ENCODE measurements at places on chromosomes 12 and 14.

GRCh38 chr12:30967026-30967425 is 40.5 kb downstream of the TSPAN11 start:
- no peak for DNase-seq

GRCh38 chr12:111386885-111387284 is 18.0 kb upstream of the PHETA1 start:
- DNase-seq = no peak

GRCh38 chr14:92380131-92380530 is 57.2 kb downstream of the SLC24A4 start:
- DNase-seq = no peak

GRCh38 chr12:31876568-31877424 is 82.4 kb upstream of the RESF1 start:
- DNase-seq = no peak

DNA sequence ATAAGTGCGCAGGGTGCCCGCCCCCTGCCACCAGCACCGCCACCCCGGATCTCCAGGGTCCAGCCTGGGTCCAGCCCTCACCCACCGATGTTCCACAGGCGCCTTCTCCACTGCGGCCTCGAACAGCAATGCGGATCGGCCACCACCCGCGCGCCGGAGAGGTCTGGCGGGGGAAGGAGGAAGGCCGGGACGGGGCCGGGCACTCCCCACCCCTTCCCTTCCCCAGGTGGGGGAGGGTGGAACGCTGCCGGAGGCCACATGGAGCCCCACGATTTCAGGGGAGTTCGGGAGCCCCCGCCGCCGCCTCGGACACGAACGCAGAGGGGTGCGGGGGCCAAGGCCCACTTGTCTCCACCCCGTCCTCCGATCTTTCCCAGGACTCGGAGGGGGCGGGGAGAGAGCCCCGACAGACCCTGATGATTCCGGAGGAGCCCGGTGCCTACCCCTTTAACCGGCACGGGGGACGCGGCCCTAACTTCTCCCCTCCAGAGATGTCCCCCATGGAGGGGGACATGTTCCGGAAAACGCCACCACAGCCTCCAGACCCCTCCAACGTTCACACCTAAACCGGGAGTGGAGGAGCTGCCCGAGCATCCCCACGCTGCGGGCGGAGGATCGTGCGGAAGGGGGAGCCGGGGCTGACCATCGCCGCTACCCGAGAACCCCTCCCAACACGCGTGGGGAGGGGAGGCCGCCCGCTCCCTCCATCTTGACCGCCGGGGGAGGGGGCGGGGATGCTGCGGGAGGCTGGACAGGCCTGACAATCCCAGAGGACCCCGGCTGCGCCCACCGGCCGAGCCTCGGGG is 1.1 kb downstream of the ATXN2 start:
- DNase-seq = peak; percentile 14

DNA sequence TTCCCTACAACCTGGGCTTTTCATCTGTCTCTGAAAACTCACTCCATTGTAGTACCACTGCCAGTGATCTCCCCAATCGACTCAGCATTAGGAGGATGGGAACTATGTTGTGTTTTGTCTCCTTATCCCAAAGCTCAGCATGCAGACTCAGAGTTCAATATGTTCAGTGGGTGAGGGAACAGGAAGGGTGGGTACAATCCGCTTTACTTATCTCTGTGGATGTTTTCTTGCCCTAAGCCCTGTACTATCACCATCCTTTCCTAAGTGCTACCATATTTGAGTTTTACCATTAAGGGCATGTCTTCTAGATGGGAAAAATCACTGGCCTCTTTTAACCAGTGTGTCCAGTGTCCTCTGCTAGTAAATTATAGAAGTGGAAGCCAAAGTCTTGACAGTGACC is 107.1 kb downstream of the PPM1H start:
- DNase-seq = no peak

DNA sequence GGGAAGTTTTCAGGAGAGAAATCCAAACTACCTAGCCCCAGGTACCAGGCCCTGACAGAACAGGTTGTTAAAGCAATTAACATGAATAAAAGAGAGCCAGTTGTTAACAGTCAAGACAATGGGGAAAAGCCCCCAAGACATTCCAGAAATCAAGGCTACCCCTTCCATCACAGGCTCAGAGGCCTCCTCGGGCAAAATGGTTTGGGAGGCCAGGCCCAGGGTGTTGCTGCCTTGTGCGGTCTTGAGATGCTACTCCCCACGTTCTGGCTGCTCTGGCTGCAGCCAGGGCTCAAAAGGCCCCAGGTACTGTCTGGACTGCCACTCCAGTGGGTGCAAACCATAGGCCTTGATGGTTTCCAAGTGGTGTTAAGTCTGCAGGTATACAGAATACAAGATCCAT is 7.0 kb downstream of the CRY1 start:
- no peak for DNase-seq

- no peak for DNase-seq
Observed at GRCh38 chr12:109900752-109901580, 892 bp downstream of the TCHP start.

DNA sequence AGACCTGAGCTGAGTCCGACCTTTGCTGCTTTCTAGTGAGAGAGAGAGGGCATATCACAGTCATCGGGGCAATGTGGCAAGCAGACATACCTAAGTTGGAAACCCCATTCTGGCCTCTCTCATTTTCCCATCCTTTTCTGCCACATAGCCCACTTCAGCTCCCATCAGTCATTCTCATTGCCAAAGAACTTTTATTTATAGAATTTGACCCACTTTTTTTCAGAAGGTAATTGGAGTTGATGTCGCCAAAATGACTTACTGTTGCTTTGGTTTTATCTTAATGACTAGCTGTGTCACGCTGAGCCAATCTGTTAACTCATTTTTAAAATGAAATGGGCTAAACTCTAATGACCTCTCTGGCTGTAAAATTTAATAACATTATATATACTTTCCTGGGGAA is 63.9 kb upstream of the RMST start:
- DNase-seq = no peak

DNA sequence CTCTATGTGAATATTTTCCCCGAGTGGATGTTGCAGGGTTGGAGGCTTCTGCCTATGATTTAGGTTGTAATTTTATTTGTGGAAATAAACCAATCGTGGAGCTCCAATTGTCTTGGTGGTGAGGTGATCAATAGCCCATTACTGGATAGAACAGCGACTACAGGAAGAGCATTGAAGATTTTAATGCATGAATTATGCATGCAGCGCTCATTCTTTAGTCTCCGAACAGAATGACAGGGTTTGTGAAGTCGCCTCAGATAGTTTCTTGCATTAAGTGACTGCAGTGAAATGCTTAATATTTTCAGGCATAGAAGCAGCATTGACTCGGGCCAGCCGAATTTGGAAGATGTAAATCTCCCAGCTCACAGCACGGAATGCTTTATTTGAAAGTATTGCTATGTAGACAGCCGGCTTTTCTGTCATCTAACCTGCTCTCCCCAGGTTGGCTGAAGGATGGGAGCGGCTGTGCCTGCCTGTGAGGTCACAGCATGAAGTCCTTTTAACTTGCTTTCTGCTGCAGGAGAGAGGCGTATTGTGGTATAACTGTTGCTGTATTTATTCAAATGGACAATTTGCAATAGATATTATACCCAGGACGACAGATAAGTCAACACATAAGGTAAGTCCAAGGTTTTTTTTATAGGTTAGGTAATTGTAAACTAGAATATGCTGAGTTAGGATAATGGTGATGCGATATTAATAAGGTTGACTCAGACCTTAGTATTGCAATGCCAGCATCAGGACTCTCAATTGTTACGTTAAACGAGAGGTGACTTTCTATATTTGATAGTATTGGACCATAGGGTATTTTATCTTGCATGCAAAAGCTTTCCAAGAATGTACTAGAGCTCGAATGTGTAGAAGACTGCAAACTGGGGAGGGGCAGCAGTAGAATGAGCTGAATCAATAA is 135.7 kb downstream of the CNTN1 start:
- DNase-seq = no peak

- no peak for DNase-seq
Observed at GRCh38 chr12:29242921-29243431, 93.9 kb downstream of the FAR2 start.
